ENCODE measurements at places on chromosomes 4 and X. TPM values are rescaled to one million over a fixed set of nuclear protein-coding genes. Genes with fewer than 3 reads are reported as not detected.

DNA sequence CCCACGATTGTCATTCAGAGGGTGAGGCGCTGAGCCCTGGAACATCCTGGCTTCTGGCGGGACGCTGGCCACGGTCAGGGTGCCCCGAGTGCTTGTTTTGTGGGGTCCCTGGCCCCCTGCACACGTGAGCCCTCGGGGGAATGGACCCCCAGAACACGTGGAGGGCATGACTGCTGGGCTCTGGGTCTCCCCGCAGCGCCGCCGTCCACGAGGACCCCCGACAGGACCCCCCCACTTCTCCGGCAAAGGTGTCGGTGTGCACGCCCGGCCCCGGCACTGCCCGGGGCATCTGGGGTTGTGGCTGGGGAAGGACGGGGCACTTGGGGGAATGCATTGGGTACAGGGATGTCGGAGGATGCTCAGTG lies 13.9 kb upstream of the GTPBP6 start:
- peaks cover 6% of the 10 kb centered on the region for H3K4me1 ChIP-seq
- no peaks in the 10 kb centered on the region for H3K36me3 ChIP-seq
- H3K27me3 ChIP-seq: no peaks in the 10 kb centered on the region

GRCh38 chr4:53378171-53378482 lies 686 bp downstream of the FIP1L1 start:
- no peaks in the 10 kb centered on the region for H3K36me3 ChIP-seq
- peak overlapping the region; percentile 85 for H3K27ac ChIP-seq
- no peaks in the 10 kb centered on the region for H3K27me3 ChIP-seq
- peaks cover 3% of the 10 kb centered on the region for H3K4me1 ChIP-seq
- DNase-seq: no peak

GRCh38 chr4:121339307-121339706 lies 41.5 kb downstream of the QRFPR start:
- H3K4me3 ChIP-seq: no peak overlapping the region
- H3K27me3 ChIP-seq: no peaks in the 10 kb centered on the region
- no peak for DNase-seq
- no peaks in the 10 kb centered on the region for H3K36me3 ChIP-seq
- no peak overlapping the region for H3K27ac ChIP-seq

GRCh38 chr4:54085284-54085683 lies 14.7 kb upstream of the GSX2 start:
- no peaks in the 10 kb centered on the region for H3K4me1 ChIP-seq
- no peak overlapping the region for H3K27ac ChIP-seq
- DNase-seq: no peak

- H3K27me3 ChIP-seq: no peaks in the 10 kb centered on the region
- H3K36me3 ChIP-seq: no peaks in the 10 kb centered on the region
- no peak overlapping the region for H3K4me3 ChIP-seq
- H3K4me1 ChIP-seq: no peaks in the 10 kb centered on the region
- DNase-seq: no peak
These were observed 28.3 kb upstream of the MSANTD1 start for GRCh38 chr4:3220476-3221183.

- H3K27me3 ChIP-seq: no peaks in the 10 kb centered on the region
- H3K36me3 ChIP-seq: no peaks in the 10 kb centered on the region
- peaks cover 1% of the 10 kb centered on the region for H3K4me1 ChIP-seq
- peak overlapping the region; percentile 96 for H3K27ac ChIP-seq
- peak overlapping the region; percentile 48 for H3K4me3 ChIP-seq
These were observed 7.5 kb upstream of the BCOR start for GRCh38 chrX:40104985-40105834.

DNA sequence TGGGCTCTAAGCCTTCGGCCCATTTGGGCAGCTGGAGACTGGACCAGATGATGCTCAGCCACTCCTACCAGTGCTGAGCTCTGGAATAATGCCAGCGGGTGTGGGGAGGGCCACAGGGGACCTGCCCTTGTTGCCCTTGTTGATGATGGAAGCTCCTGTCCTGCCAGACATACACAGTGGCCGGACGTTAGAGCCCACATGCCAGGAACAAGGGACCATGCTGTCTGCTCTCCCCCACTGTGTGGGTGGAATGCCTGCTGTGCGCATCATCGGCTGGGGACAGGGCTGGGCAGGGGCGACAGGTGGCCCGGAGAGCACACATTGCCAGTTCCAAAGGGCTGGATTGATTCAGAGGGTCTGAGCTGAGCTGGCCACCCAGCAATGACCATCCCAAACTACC lies 2.0 kb downstream of the ABLIM2 start:
- no peak overlapping the region for H3K4me3 ChIP-seq
- no peak overlapping the region for H3K27ac ChIP-seq
- peaks cover 5% of the 10 kb centered on the region for H3K4me1 ChIP-seq
- H3K27me3 ChIP-seq: no peaks in the 10 kb centered on the region
- no peaks in the 10 kb centered on the region for H3K36me3 ChIP-seq

DNA sequence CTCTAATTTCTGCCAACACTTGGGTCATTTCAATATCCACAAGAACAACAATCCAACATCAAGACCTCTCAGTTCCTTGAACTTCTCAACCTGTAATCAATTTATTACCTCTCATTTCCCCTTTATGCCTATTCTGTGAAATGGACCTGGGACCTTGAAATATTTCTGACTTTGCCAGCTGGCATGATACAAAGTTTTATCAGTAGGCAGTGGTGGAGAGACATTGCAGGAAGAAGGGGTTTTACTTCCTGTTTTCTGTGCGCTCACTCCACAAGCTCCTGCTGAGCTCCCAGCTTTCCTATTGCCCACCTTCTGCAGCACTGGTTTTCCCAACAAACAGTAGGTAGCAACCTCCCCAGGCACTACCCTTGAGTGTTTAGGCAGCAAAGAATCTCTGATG lies 3.5 kb upstream of the ARHGEF6 start:
- H3K36me3 ChIP-seq: no peaks in the 10 kb centered on the region
- H3K27me3 ChIP-seq: no peaks in the 10 kb centered on the region
- H3K4me3 ChIP-seq: no peak overlapping the region
- no peak for DNase-seq
- H3K4me1 ChIP-seq: no peaks in the 10 kb centered on the region

DNA sequence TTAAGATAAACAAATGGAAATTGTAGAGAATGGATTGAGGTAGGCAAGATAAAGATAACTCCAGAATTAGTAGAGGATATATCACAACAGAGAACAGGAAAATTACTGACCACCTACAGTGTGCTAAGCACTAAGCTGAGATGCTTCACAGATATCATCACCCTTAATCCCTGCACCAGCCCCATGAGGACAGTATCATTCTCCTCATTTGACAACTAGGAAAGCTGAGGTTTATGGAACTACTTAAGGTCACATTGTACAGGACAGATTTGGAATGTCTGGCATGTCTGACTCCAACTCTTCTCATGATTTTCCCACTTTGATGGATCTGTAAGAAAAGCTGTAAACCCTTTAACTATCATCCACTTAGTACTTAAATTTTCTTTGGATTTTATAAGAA lies 95.5 kb downstream of the CASK start:
- no peaks in the 10 kb centered on the region for H3K27me3 ChIP-seq
- no peaks in the 10 kb centered on the region for H3K36me3 ChIP-seq
- no peak overlapping the region for H3K27ac ChIP-seq
- H3K4me3 ChIP-seq: no peak overlapping the region
- H3K4me1 ChIP-seq: no peaks in the 10 kb centered on the region

GRCh38 chrX:67648361-67648760 lies 104.5 kb downstream of the AR start:
- DNase-seq: no peak
- no peak overlapping the region for H3K4me3 ChIP-seq
- H3K27me3 ChIP-seq: no peaks in the 10 kb centered on the region
- no peak overlapping the region for H3K27ac ChIP-seq
- no peaks in the 10 kb centered on the region for H3K4me1 ChIP-seq

DNA sequence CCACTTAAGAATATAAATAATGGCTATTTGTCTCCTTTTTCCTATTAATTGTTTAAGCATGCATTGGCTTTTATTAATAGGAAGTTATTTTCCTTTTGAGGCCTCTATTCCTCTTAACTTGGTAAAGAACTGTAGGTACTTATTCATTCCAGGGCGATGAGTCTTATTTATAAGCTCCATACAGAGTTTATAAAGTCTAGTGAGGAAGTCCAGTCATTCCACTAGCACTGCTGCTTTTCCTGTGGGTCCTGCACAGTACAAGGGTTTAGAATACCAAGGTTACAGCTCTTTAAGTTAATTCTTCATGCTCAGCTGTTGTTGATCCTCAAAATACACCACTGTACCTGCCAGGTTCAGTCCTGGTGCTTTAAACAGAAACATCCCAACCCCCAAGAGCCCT lies 28.5 kb upstream of the WNK3 start:
- no peaks in the 10 kb centered on the region for H3K4me1 ChIP-seq
- no peak overlapping the region for H3K27ac ChIP-seq
- H3K27me3 ChIP-seq: no peaks in the 10 kb centered on the region
- no peak for DNase-seq
- no peak overlapping the region for H3K4me3 ChIP-seq

- no peak for DNase-seq
- H3K27ac ChIP-seq: no peak overlapping the region
- H3K36me3 ChIP-seq: no peaks in the 10 kb centered on the region
- H3K27me3 ChIP-seq: no peaks in the 10 kb centered on the region
These were observed 173.9 kb downstream of the GRIA3 start for GRCh38 chrX:123357941-123358340.

DNA sequence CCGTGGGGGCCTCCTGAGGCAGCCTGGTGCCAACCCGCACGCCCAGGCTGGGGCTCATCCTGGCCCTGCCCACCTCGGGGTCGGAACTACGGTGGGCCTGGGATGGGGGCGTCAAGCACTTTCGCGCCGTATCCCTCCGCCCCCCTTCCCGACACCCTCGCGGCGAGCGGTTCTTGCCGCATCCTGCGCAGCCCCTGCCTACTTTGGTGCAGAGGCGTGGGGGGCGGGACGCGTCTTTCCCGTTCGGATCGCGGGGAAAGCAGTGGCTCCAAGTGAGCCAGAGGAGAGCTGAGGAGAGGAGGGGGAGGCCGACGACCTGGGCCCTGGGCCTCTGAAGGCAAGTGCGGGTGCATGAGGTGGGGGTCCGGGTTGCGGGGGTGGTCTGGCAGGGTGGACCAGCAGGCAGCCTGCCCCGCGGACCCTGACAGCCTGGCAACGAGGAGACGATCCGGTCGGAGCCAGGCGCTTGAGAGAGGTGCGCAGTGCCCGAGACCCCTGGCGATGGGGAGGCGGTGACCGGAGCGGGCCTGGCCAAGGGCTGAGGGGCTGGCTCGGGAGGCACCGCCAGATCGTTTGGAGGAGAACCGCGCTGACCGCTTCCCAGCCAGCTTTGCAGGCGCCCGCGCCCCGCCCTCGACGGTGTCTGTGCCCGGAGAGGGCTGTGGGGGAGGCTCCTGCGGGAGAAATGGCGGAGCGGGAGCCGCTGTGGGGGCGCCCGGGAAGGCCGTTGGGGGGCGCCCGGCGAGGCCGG lies at the start of gene GPRASP2:
Gene GPRASP2, plus strand, starts transcription at position 233 of the 751 bp plus-strand sequence. CDS start 2,422 bp downstream, outside the sequence.
- H3K4me3 ChIP-seq: peak within 1 kb of the TSS; percentile 85
- DNase-seq: peak; percentile 78
- H3K4me1 ChIP-seq: peaks cover 2% of the 10 kb centered on the region
- H3K27me3 ChIP-seq: no peaks in the 10 kb centered on the region

- H3K36me3 ChIP-seq: no peaks in the 10 kb centered on the region
- peak; percentile 29 for DNase-seq
- no peak overlapping the region for H3K27ac ChIP-seq
- no peaks in the 10 kb centered on the region for H3K27me3 ChIP-seq
These were observed 27.6 kb upstream of the GTPBP6 start for GRCh38 chrX:346034-346813.

- no peak overlapping the region for H3K4me3 ChIP-seq
- no peaks in the 10 kb centered on the region for H3K36me3 ChIP-seq
- DNase-seq: peak; percentile 12
- peaks cover 9% of the 10 kb centered on the region for H3K4me1 ChIP-seq
These were observed 2.1 kb upstream of the SLC25A6 start for GRCh38 chrX:1393871-1394615.

DNA sequence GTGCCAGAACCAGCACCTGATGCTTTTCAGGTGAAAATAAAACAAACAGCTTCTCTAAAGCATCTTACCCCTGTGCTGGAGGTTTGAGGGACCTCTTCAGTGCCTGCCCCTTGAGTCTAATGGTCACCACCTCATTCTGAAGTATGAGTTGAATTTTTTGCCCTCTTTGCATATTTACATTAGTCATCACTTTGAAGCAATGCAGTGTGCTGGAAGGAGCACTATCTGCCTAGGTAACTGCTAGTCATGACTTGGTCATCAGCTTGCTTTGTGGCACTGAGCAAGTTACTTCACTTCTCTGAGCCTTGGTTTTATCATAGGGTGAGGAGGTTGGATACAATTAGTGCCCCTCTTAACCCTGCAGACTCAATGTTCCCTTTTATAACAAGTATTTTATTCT lies 44.9 kb downstream of the SPATA18 start:
- no peaks in the 10 kb centered on the region for H3K36me3 ChIP-seq
- no peaks in the 10 kb centered on the region for H3K4me1 ChIP-seq
- no peak overlapping the region for H3K4me3 ChIP-seq
- H3K27ac ChIP-seq: no peak overlapping the region

DNA sequence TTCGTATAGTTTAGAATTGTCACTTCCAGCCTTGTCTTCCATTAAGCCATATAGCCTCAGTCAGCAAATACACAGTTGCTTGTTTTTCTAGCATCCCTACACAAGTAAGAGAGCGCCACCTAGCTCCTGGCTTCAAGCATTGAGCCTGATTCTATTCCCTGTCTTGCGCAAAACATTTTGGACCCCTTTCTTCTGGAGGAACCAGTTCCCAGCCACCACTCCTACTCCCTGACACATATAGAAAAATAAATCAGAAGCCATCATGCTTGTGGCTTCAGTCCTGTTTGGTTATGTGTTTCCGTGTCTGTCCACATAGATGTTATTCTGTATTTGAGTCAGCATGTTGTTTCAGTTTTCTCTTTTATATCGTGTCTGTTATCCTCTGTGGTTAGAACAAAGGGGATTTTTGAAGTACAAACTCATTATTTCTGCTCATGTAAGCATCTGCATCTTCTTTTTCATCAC lies 59.9 kb downstream of the GK start:
- H3K36me3 ChIP-seq: no peaks in the 10 kb centered on the region
- no peaks in the 10 kb centered on the region for H3K27me3 ChIP-seq
- no peak overlapping the region for H3K27ac ChIP-seq
- DNase-seq: no peak

DNA sequence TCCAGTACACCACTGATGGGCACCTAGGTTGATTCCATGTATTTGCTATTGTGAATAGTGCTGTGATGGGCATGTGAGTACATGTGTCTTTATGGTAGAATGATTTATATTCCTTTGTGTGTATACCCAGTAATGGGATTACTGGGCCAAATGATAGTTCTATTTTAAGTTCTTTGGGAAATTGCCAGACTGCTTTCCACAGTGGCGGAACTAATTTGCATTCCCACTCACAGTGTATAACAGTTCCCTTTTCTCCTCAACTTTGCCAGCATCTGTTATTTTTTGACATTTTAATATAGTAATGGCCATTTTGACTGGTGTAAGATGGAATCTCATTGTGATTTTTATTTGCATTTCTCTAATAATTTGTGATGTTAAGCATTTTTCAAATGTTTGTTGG lies 25.9 kb downstream of the CC2D2A start:
- no peaks in the 10 kb centered on the region for H3K4me1 ChIP-seq
- DNase-seq: no peak
- H3K27me3 ChIP-seq: no peaks in the 10 kb centered on the region

The IL13RA2 gene
- total RNA-seq: not detected

The UGT2B15 gene
- total RNA-seq: not detected

The DUX4 gene
- not detected for total RNA-seq

The STK26 gene
- total RNA-seq: 3.6 TPM

The RASSF6 gene
- total RNA-seq: 0.78 TPM

The SGMS2 gene
- 6.6 TPM for total RNA-seq

The FLNA gene
- 327 TPM for total RNA-seq

The PABPC4L gene
- total RNA-seq: 0.83 TPM

The STARD8 gene
- 6.7 TPM for total RNA-seq

The FAM9C gene
- total RNA-seq: not detected
